ENCODE measurements at places on chromosomes 6 and 20. TPM values are rescaled to one million over a fixed set of nuclear protein-coding genes. Genes with fewer than 3 reads are reported as not detected.

Gene VIP
- 19.3 TPM for polyA plus RNA-seq

Gene UNC5CL
- polyA plus RNA-seq, result 3.0 TPM

Gene LRRN4
- not detected for polyA plus RNA-seq

Gene ZNF292
- 5.2 TPM for polyA plus RNA-seq

Gene FOXC1
- polyA plus RNA-seq, result 0.67 TPM

Gene RIPPLY2
- 0.42 TPM for polyA plus RNA-seq

DNA sequence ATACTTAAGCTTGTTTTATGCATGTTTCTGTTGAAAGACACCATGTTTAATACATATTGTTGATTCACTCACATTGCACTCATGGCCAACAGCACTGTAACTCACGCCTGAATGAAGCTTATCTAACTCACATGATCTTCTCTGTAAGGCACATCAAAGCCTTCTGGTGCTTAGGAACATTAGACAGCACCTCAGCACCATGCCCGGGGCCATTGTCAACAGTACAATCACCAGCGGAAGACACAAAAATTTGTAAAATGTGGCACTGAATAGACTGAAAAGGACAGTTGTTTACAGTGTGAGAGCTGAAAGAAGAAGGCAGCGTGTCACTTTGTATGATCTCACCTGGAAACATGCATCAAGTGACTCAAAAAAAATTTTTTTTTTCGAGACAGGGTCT lies 8.9 kb upstream of the TCF15 start:
- DNase-seq, result no peak

DNA sequence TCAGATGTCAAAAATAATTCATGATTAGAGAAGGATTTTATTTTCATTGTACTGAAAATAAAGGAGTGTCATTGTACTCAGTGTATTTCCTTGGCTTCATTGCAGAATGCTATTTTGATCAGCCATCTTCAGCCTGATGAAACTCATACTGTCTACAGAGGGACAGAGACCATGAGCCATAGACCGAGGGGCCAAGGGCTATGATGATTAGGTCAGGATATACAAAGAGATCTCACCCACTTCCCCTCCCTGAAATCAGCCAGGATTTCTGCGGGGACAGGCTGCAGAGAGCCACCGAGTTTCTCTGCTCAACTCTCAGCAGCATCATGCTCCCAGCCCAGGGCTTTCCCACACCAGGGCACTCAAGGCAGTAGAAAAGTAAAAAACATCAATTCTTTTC lies 47.0 kb downstream of the ALDH8A1 start:
- DNase-seq, result no peak

DNA sequence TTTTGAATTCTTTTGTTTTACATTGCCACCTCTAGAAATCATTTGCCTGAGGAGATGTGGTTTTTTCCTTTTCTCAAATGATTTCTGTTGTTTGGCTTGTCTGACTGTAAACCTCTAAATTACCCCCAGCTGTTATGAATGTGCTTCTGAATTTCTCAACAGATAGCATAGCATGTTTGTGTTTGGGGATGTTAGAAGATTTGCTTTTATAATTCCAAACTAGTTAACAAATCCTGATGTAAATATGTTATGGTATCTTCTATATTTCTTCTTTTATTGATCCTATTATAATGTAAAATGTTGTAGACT lies 31.6 kb upstream of the EZR start:
- no peak for DNase-seq

DNA sequence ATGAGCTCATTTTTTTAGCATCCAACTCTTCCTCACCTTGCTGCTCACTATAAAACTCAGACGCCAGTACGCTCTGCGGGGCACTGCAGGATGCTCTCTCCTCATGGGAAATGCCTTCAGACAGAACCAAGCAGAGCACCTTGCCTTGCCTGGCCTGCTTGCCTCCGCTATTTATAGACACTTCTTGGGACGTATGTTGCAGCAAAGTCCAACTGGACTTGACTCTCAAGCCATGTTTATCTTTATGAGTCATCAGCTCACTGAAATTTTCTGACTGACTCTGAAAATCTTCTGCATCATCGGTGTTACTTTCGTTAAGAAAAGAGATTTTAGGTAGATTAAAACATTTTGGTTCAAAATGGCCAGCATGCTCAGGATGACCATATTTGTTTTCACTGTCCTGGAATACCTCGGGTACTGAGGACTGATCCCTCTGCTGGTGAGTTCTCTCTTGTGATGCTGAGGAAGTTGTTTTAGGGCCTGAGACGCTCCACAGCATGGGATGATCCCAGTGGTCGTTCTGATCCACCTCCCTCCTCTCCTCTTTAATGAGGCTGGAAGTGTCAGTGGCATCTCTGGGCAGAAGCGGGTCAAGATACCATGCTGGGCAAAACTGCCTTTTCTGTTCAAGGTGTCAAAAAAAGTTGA lies 204.5 kb downstream of the KIF16B start:
- no peak for DNase-seq

DNA sequence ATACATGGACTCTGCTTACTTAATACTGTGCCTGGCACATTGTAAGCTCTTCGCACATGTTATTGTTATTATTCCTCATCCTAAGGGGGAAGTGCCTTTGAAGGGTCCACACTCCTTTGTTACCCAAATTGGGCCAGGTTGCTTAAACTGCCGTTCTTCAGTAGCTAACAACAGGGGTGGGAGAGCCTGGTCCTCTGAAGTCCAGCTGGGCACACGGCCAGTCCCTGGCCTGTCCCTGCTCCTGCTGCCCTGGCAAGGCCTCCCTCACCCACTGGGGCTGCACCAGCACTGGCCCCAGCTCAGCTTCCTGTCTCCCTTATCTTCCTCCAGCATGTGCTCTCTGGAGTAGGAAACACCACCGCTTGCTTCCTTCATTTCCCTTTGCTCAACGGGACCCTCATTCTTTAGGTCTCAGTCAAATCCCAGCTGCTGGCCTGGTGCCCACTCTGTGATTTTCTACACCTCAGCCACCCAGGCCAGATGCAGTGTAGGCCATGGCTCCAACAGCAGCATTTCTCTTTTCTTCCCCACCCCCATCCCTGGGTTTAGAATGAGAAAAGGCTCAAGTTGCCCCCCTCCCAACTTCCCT lies 5.5 kb upstream of the PROCR start:
- DNase-seq, result peak; percentile 88

DNA sequence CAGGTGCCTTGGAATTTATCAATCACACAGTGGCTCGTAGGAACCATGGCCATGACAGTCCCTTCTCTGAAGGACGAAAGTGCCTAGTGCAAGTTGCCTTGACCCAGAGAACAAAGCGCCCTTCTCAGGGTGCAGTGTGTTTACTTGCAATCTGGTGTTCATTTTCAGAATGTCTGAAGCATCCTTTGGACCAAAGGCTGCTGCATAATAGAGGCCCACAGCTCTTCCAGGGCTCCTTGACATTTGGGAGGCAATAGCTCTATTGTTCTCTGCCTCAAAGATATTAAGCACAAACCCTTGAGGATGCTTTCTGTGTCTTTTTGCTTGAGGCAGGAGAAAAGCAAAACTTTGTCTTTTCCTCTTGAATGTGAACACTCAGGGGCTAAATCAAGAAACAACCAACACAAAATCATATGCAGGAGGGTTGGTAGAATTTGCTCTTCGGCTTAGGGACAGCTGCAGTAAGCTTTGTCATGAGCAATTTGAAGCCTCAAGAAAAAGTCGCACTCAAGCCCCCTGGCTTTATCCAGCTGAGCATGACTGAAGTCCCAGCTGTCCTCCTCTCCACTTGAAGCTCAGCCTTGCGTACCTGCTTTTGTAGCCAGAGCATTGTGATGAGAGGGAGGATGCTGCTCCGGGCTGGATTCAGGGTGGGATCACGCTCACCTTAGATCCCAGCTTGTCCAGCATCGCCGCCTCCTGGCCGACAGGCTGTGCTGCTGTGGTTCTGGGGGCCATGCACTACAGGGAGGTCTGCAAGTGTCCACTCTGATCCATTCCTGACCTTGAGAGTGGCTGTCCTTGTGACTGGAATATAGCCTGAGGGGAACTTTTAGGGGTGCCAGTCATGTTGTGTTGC lies 495.4 kb downstream of the CDH26 start:
- DNase-seq, result no peak

DNA sequence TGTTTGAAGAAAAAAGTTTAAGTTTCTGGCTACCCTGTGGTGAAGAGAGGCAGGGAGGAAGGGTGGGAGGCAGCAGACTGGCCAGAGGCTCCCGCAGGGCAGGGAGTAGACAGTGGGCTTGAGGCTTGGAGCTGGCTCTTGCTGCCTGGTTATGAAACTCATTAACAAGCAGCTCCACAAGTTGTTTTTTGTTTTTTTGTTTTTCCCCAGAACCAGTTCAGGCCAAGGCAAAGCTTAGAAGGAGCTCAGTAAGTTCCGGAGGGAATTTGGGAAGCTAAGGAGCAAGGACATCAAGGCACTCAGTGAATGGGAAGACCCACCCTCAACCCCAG lies 4.0 kb downstream of the DLL1 start:
- DNase-seq, result no peak

GRCh38 chr20:44516491-44516890 lies 5.4 kb downstream of the SERINC3 start:
- no peak for DNase-seq

DNA sequence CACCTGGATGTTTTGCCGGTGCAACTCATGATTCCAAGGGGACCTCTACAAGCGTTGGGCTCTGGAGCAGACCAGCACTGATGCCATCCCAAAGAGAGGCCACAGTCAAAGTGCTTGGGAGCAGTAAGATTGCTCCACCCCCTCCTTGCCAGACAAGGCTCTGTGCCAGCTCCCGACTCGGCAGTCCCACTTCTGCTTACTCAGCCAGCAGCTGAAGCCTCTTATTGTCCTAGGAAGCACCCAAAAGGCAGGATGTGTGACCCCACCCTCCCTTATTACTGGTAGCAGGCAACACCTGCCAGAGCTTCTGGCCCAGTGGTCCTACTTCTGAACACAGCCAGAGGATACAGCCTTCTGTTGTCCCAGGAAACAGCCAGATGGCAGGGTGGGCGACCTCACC lies 614.2 kb downstream of the TENT5A start:
- DNase-seq, result peak; percentile 53

DNA sequence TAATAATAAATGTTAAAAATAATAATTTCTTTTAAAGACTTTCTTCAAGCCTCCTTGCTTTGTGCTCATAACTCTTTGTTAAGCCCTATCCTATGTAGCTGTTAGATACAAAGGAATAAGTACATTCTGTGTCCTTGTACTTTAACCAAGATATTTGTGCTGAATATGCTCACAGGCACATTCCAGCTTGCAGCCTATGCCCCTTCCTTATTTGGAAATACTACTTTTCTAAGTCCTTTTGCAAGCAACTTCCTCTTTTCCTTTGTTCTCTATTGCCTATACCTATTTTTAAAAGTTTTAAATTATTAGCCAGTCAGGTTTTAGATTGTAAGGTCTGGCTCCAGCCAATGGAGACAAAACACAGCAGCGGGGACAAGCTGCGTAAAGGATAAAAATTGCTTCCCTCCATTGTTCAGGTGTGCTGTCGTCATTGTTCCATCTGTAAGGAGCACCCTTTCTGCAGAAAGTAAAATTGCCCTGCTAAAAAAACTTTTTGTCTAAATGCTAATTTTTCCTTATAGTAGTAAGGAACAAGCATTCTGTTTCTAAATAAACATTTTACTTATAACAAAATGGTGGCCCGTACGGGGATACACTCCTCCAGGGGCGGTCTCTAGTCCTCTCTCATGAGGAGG lies 80.2 kb downstream of the SYTL3 start:
- no peak for DNase-seq

DNA sequence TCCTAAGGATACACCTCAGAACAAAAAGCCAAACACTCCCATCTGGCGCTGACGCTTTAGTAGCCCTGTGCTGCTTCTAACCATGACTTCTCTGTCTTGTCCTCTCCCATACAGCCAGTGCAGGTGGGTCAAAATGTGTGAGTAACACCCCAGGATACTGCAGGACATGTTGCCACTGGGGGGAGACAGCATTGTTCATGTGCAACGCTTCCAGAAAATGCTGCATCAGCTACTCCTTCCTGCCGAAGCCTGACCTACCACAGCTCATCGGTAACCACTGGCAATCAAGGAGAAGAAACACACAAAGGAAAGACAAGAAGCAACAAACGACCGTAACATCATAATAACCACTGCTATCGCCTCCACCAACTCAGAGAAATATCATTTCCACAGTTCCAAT lies 1.4 kb downstream of the DEFB132 start:
- DNase-seq, result no peak

DNA sequence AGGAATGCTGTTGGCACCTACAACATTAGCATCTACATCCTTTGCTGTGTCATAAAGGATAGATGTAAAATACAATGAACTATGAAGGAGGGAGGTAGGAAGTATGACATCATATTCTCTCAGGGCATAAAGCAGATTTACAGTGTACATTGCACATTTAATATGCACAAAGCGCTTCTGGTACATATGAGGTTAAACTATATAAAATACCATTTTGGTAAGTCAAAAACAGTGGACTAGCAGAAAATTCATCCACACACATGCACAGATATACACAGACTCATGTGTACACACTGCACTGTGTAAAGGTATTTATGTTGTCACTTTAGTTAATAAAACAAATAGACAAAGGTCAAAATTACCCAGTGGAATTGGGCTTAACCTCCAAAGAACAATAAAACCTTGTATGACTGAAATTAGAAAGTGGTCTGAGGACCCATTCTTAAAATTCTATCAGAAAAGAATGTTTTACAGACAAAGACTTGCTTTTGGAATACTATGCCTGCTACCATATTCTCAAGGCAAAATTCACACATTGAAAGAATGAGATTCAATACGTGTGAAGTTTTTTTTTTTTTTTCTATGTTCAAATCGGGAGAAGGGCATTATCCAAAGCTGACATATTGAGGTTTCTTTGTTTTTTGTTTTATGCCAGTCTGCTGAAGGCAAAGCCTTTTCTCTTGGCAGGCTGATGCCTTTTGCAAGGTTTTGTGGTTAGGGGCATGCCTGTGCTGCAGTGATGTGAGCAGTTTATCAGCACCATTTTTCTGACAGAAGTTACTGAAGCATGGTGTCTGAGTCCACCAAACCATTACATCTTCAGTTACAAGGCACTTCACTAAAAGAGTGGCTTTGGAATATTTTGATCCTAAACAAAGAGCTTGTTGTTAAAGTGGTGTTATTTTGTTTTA lies 199.0 kb downstream of the PLCB1 start:
- DNase-seq, result no peak

- DNase-seq, result no peak
These were observed 309.7 kb downstream of the SLC35F1 start for GRCh38 chr6:118216751-118217150.

- DNase-seq, result no peak
These were observed 7.9 kb downstream of the ZMYND8 start for GRCh38 chr20:47348539-47349142.

- no peak for DNase-seq
These were observed 672.9 kb downstream of the HACE1 start for GRCh38 chr6:104186831-104187230.

DNA sequence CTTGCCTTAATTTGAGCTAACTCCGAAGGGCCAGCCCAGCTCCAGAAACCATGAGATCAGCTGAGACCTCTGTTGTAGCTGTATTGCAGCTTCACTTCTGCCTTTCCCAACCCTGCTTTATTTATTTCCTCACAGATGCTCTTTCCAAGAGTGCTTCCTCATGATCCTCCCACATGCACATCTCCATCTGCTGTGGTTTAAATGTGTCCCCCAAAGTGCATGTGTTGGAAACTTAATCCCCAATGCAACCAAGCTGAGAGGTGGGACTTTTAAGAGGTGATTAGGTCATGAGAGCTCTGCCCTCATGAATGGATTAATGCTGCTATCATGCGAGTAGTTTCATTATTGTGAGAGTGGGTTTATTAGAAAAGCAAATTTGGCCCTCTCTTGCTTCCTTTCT lies 164.4 kb upstream of the TAB2 start:
- no peak for DNase-seq
